T-helper 17 cell (primary cell): ENCODE measurements at places on chromosomes 12 and 14.

GRCh38 chr14:95011445-95012006, 145.8 kb downstream of the DICER1 start:
- no peak overlapping the region for H3K27ac ChIP-seq
- H3K36me3 ChIP-seq: no peaks in the 10 kb centered on the region
- no peaks in the 10 kb centered on the region for H3K4me1 ChIP-seq

DNA sequence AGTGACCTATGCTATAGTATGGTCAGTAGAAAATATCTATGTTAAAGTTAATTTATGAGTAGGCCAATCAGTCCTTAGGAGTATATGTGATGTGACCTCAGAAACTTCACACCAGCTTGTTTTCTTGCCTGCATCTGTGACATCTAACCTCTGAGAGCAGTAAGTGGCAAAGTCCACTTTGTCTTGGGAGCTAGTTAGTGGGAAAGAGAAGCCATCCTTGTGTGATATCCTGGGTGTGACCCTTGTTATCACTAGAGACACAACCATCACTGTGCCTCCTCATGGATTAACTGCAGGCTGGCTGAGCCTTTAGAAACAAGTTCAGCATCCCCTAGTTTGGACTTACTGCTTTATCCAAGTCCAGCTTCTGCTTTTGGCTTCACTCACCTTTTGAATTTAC, 170.6 kb upstream of the STXBP6 start:
- H3K4me1 ChIP-seq: no peaks in the 10 kb centered on the region
- no peak overlapping the region for H3K27ac ChIP-seq
- DNase-seq: no peak
- no peak overlapping the region for H3K4me3 ChIP-seq
- no peaks in the 10 kb centered on the region for H3K36me3 ChIP-seq
- no peaks in the 10 kb centered on the region for H3K27me3 ChIP-seq

GRCh38 chr12:88562151-88562550, 18.1 kb downstream of the KITLG start:
- no peak for DNase-seq
- H3K27ac ChIP-seq: no peak overlapping the region
- H3K4me3 ChIP-seq: no peak overlapping the region
- peaks cover 5% of the 10 kb centered on the region for H3K27me3 ChIP-seq
- no peaks in the 10 kb centered on the region for H3K36me3 ChIP-seq
- H3K4me1 ChIP-seq: no peaks in the 10 kb centered on the region

GRCh38 chr14:56953884-56954283, 143.6 kb upstream of the OTX2 start:
- no peaks in the 10 kb centered on the region for H3K36me3 ChIP-seq
- H3K27me3 ChIP-seq: peaks cover 34% of the 10 kb centered on the region
- H3K27ac ChIP-seq: no peak overlapping the region
- H3K4me1 ChIP-seq: no peaks in the 10 kb centered on the region
- H3K4me3 ChIP-seq: no peak overlapping the region
- no peak for DNase-seq

- H3K4me3 ChIP-seq: no peak overlapping the region
- H3K4me1 ChIP-seq: peaks cover 17% of the 10 kb centered on the region
- H3K27me3 ChIP-seq: peaks cover 23% of the 10 kb centered on the region
These were observed 7.7 kb downstream of the FOS start for GRCh38 chr14:75286313-75286712.

DNA sequence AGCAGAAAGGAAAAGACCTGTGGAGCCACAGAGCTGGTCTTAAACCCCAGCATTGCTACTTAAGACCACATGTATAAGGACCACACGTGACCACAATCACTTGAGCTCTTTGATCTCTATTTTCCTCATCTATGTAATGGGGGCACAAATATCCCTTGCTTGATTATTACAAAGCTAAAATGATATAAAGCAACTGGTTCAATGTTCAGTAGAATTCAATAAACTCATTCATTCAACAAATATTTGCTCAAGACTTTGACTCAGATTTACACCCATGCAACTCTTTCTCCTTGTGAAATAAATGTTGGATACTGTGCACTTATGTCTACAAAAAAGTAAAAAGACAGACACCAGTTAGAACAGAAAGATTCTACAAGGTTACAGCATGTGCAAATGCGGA, 21.9 kb upstream of the CHPT1 start:
- H3K4me1 ChIP-seq: peaks cover 5% of the 10 kb centered on the region
- H3K27ac ChIP-seq: no peak overlapping the region
- no peak overlapping the region for H3K4me3 ChIP-seq
- peaks cover 12% of the 10 kb centered on the region for H3K27me3 ChIP-seq
- peaks cover 2% of the 10 kb centered on the region for H3K36me3 ChIP-seq

GRCh38 chr12:57299514-57300016, 48.6 kb upstream of the STAC3 start:
- no peak overlapping the region for H3K4me3 ChIP-seq
- peaks cover 19% of the 10 kb centered on the region for H3K36me3 ChIP-seq
- H3K27ac ChIP-seq: no peak overlapping the region
- no peaks in the 10 kb centered on the region for H3K27me3 ChIP-seq
- no peak for DNase-seq
- peaks cover 2% of the 10 kb centered on the region for H3K4me1 ChIP-seq

GRCh38 chr14:72565149-72565559, 328.7 kb downstream of the DPF3 start:
- peaks cover 5% of the 10 kb centered on the region for H3K27me3 ChIP-seq
- H3K36me3 ChIP-seq: no peaks in the 10 kb centered on the region
- DNase-seq: no peak

DNA sequence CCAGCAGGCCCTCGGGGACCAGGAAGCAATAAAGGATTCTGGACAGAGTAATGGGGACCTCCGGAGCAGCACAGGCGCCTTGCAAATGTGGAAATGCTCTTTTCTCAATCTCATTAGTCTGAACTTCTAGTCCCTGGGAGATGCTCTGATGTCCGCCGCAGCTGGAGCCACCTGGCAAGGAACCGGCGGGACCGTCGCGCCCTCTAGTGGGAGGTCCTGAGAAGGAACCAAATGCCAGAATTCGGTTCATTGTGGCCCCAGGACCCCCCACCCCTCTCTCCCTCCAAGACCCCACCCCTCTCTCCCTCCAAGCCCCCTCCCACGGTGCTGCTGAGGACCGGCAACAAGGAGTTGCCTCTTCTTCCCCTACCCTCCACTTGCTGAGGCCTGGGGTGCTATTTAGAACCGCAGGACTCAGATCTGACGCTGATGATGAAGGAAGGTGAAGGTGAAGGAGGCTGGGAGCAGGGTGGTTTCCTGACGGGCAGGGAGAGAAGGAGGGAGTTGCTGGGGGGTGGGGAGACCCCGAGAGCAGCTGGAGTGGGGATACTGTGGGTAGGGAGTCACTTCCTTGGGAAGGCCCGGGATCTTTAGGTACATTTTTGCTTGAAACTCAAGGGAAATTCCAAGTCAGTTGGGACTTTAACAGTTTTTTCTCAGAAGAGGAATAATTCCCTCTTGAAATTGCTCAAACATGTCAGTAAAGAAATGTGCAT, 42.5 kb downstream of the SMIM41 start:
- peaks cover 5% of the 10 kb centered on the region for H3K4me1 ChIP-seq
- H3K4me3 ChIP-seq: no peak overlapping the region
- peak overlapping the region; percentile 43 for H3K27ac ChIP-seq
- H3K27me3 ChIP-seq: peaks cover 25% of the 10 kb centered on the region
- no peaks in the 10 kb centered on the region for H3K36me3 ChIP-seq

DNA sequence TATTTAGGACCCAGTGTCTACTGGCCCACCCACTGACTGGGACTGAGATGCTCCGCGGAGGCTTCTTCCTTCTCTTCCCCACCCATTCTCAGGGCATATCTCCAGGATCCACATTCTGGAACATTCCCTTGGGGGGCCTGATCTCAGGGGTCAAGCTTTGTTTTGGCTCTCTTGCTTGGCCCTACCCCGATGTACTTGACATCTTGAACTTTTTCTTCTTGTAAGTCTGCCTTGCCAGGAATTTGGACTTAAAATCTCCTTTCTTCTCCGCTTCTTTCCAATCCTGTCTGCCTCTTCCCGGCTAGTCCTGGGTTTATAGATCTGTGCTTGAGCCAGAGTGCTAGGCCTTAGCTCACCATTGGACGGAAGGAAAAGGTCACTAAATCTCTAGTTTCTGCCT, 22.1 kb downstream of the DACT1 start:
- no peak overlapping the region for H3K4me3 ChIP-seq
- H3K27me3 ChIP-seq: peaks cover 19% of the 10 kb centered on the region
- DNase-seq: no peak
- no peaks in the 10 kb centered on the region for H3K36me3 ChIP-seq
- peaks cover 5% of the 10 kb centered on the region for H3K4me1 ChIP-seq

DNA sequence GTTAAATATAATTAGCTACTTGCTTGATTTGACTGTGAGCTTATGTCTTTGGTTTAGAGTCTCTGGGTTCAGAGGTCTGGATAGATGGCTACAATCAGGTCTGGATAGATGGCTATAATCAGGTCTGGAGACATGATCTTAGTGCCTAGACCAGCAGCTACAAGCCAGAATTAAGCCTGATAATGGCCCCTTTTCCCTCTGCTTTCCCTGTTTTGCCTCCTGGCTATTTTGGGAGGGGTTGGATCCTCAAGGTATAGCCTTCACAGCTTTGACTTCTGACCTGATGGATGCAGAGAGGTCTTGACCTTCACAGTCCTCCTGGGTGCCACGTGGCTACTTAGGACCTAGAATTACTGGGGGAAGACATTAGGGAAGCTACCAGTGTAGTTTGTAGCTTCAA, 877.7 kb downstream of the GALC start:
- no peak overlapping the region for H3K4me3 ChIP-seq
- H3K4me1 ChIP-seq: no peaks in the 10 kb centered on the region
- H3K27ac ChIP-seq: no peak overlapping the region
- no peak for DNase-seq
- no peaks in the 10 kb centered on the region for H3K27me3 ChIP-seq
- no peaks in the 10 kb centered on the region for H3K36me3 ChIP-seq

- peaks cover 11% of the 10 kb centered on the region for H3K4me1 ChIP-seq
- DNase-seq: no peak
- H3K27ac ChIP-seq: peak overlapping the region; percentile 69
- H3K27me3 ChIP-seq: peaks cover 4% of the 10 kb centered on the region
- peaks cover 2% of the 10 kb centered on the region for H3K36me3 ChIP-seq
- no peak overlapping the region for H3K4me3 ChIP-seq
These were observed 99.3 kb upstream of the IFNG-AS1 start for GRCh38 chr12:67889931-67890330.

GRCh38 chr12:51942056-51942455, 9.4 kb upstream of the ACVR1B start:
- H3K4me3 ChIP-seq: no peak overlapping the region
- peaks cover 3% of the 10 kb centered on the region for H3K36me3 ChIP-seq
- no peak overlapping the region for H3K27ac ChIP-seq
- no peak for DNase-seq
- peaks cover 12% of the 10 kb centered on the region for H3K27me3 ChIP-seq
- peaks cover 2% of the 10 kb centered on the region for H3K4me1 ChIP-seq

DNA sequence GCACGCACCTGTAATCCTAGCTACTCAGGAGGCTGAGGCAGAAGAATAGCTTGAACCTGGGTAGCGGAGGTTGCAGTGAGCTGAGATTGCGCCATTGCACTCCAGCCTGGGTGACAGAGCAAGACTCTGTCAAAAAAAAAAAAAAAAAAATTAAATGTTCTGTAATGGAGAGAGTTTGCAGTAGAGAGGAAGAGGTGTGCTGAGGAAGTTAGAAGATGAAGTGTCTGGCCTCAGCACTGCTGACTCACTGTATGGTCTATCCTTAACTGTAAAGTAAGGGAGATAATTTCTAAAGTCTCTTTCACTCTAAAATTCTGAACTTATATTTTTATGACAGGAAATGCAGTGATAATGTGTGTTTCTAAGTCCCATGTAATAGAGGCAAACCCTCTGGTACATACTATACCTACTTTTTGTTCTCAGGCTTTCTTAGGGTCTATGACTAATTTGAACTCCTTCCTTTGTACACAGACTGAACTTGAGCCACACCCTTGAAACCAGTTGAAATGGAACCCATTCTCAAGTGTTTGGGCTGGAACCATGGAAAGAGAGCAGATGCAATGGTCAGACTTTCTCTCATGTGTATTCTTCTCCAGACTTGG, 278.1 kb upstream of the FAR2 start:
- no peak overlapping the region for H3K27ac ChIP-seq
- no peak for DNase-seq
- no peaks in the 10 kb centered on the region for H3K36me3 ChIP-seq

- H3K36me3 ChIP-seq: no peaks in the 10 kb centered on the region
- H3K4me1 ChIP-seq: no peaks in the 10 kb centered on the region
- peaks cover 55% of the 10 kb centered on the region for H3K27me3 ChIP-seq
- no peak overlapping the region for H3K27ac ChIP-seq
- DNase-seq: no peak
These were observed 31.4 kb downstream of the TMEM233 start for GRCh38 chr12:119624966-119625365.

- H3K36me3 ChIP-seq: peaks cover 4% of the 10 kb centered on the region
- H3K4me3 ChIP-seq: no peak overlapping the region
- H3K27ac ChIP-seq: no peak overlapping the region
- peaks cover 3% of the 10 kb centered on the region for H3K4me1 ChIP-seq
- peaks cover 36% of the 10 kb centered on the region for H3K27me3 ChIP-seq
These were observed 27.7 kb downstream of the JKAMP start for GRCh38 chr14:59511916-59512575.

- no peak for DNase-seq
- no peak overlapping the region for H3K27ac ChIP-seq
- peaks cover 41% of the 10 kb centered on the region for H3K27me3 ChIP-seq
These were observed 18.1 kb upstream of the PPP1R1A start for GRCh38 chr12:54606556-54606955.

DNA sequence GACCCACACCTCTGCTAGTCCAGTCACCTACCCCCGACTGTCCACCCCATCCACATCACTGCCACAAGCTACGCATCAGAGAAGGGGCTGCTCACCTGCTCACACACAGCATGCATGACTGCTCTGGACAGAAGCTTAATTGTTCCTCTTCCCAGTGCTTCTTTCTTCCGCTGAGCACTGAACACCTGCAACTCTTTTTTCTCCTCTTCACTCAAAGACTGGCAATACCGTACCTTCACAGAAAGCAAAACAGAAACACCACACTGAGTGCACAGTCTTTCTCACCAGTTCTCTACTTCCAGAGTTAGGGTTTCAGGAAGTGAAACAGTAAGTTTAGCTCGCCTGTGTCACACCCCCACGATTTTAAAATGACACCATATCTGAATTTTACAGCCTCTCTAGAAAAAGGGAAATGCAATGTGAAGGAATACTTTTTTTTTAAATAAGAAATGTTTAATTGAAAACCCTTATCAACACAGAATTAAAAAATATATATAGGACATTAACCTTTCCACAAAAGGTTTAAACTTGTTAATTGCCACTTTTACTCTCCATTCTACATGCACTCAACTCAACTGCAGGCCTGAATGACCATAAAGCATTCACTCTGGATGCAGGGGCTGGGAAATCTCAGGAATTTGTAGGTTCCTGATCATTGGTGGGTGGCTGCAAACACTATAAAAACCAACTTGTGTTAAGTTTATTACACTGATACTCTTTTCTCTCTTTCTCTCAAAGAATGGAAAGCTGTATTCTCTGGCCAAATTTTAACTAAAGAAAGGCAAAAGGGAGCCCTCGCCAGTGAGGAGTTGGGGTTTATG, 120.0 kb downstream of the PRICKLE1 start:
- peaks cover 7% of the 10 kb centered on the region for H3K4me1 ChIP-seq
- H3K27me3 ChIP-seq: peaks cover 79% of the 10 kb centered on the region
- peak overlapping the region; percentile 43 for H3K4me3 ChIP-seq
- H3K27ac ChIP-seq: no peak overlapping the region
- no peaks in the 10 kb centered on the region for H3K36me3 ChIP-seq
- DNase-seq: no peak
